ENCODE measurements at places on chromosomes 1 and 21.

GRCh38 chr21:15775981-15776380 is 46.2 kb downstream of the USP25 start:
- no peak for DNase-seq

- DNase-seq: no peak
These were observed 376.3 kb upstream of the PRMT6 start for GRCh38 chr1:106680216-106680615.

DNA sequence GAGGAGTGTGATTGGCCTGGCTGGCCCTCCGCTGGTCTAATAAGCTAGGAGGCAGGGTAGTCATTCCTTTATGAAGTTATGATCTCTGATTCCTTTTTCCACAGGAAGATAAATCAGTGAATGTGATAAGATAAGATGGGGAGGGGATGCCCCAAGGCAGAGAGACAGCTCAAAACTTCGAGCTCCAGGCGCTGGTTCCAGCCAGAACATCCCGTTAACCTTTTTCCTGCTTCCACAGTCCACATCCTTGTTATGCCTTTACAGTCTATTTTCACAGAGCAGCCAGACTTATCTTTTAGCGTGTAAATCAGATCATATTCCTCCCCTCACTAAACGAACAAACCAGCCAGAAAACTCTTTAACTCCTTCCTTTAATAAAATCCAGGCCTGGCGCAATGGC is 38.5 kb upstream of the BMP8B start:
- DNase-seq: no peak

GRCh38 chr1:206716159-206716869 is 31.6 kb downstream of the MAPKAPK2 start:
- no peak for DNase-seq

GRCh38 chr1:110084227-110085078 is 14.0 kb upstream of the ALX3 start:
- DNase-seq: no peak

DNA sequence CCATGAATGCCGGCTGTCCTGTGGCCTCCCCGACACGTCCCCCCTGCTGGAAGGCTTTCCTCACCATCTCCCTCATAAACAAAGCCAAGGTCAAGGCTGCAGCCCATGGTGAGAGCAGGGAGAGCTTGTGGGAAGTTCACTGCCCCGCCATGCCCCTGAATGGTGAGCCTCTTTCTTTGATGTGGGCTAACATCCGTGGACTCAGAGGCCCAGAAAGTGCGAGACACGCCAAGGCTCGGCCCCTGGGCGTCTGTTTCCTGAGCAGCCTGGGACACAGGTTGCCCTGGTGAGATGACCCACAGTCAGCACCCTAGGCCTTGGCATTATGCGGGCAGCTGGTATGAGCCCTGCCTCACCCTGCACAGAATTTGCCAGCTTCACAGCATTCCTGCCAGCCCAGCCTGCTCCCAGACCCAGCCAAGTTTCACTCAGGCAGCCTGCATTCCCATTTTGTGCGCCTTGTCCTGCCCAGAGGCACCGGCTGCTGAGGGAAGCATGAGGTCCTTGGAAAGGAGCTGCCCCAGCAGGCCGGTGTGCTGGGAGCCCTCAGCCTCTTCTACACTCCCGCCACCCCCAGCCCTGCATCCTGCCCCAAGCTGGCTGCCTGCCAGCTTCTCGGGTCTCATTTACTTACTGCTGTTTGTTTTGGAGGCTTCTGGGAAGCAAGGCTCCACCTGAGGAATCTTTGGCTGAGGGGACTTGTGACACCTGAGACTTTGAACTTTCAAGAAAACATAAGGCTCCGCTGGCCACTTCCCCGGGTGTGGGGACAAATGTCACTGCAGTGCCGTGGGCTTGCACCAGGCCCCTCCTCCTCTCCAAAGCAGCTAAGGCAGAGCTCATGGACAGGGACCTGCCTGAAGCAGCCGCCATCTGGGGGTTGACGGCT is 31.9 kb downstream of the NEK2 start:
- DNase-seq: no peak

DNA sequence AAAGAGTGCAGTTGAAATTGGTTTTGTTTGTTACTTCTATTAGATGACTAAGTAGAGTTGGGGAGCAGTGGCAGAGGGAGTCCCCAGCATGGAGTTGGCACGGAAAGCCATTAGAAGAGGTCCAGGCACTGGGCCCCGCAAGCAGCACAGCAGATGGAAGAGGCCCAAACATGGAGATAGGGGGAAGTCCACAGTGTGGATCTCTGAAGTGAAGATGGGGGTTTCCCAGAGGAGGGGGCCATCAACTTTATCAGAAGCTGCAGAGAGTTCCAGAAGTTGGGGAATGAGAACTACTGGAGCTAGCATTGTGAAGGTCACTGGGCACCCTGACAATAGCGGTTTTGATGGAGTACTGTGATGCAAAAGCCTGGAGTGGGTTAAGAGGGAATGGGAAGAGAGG is 30.6 kb downstream of the PAFAH2 start:
- no peak for DNase-seq

GRCh38 chr21:36723371-36723881 is 24.5 kb downstream of the SIM2 start:
- DNase-seq: no peak

- no peak for DNase-seq
These were observed 230.0 kb upstream of the B3GALT2 start for GRCh38 chr1:193416226-193417024.

DNA sequence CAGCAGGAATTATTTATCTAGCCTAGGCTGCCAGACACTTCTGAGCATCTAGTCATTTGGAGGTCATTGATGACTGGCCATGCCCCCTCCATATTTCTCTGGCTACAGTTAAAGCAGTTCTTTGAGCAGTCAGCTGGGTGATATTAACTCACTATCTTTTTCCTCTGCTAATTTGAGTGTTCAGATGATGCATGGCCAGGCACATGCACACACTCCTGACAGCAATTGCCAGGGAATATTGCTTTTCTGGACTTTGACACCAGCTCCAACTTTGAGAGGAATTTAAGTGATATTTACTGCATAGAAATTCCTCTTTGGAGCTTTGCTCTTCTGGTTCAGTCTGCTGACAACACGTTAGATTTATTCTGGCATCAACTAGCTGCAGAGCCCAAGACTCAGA is 52.6 kb downstream of the CD247 start:
- DNase-seq: no peak

GRCh38 chr1:215895276-215895675 is 328.2 kb downstream of the KCTD3 start:
- DNase-seq: no peak

DNA sequence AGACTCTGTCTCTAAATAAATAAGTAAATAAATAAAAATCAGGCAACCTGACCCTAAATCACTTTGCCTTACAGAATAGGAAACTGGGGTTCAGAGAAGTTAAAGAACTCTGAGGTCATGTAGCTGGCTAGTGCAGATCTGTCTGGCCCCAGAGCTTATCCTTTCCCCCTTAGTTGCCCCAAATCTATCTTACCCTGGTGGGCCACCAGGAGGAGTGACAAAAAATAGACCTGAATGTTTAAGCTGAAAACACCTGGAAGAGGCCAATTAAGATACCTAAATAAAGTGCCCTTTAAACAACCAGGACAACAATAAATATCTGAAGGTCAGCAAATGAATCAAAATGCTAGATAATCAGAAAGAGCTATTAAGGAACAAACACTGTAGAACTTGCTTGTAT is 59.7 kb downstream of the TEX35 start:
- DNase-seq: no peak

GRCh38 chr1:175172503-175172902 is 20.1 kb downstream of the KIAA0040 start:
- DNase-seq: no peak

DNA sequence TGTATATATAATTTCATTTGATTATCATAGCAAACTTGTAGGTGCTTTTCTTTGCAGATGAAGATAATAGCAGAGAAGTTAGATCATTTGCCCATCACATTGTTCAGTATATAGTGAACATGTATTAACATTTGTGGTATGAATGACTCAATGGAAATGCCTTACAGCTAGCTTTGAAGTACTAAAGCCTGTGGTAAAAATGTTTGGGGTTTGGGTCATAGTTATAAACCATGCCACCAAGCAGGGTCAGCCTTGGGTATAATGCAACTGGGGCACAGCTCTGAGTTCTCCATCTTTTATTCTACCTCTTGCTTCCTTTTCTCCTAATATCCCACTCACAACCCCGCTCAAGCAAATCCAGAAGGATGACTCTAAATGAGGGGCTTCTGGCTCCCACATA is 141.6 kb downstream of the KCNT2 start:
- no peak for DNase-seq

DNA sequence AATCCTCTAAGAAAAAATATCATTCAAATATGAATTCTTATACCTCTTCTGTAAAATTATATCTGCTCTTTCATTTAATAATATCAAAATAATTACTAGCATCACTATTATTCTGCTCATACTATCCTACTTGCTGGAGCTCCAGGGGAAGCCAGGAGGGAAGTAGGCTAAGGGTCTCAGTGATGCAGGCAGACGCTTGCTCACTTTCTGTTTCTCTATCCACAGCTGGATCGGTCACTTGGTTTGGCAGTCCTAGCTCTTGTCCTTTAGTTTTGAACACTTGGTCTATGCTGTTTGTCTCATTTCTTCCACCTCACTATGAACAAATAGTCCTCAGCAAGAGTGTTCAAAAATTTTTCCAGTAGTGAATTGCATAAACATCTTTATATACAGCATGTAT is 11.3 kb downstream of the CCDC190 start:
- DNase-seq: no peak

- DNase-seq: no peak
These were observed 147.2 kb downstream of the RASAL2 start for GRCh38 chr1:178241057-178241456.

DNA sequence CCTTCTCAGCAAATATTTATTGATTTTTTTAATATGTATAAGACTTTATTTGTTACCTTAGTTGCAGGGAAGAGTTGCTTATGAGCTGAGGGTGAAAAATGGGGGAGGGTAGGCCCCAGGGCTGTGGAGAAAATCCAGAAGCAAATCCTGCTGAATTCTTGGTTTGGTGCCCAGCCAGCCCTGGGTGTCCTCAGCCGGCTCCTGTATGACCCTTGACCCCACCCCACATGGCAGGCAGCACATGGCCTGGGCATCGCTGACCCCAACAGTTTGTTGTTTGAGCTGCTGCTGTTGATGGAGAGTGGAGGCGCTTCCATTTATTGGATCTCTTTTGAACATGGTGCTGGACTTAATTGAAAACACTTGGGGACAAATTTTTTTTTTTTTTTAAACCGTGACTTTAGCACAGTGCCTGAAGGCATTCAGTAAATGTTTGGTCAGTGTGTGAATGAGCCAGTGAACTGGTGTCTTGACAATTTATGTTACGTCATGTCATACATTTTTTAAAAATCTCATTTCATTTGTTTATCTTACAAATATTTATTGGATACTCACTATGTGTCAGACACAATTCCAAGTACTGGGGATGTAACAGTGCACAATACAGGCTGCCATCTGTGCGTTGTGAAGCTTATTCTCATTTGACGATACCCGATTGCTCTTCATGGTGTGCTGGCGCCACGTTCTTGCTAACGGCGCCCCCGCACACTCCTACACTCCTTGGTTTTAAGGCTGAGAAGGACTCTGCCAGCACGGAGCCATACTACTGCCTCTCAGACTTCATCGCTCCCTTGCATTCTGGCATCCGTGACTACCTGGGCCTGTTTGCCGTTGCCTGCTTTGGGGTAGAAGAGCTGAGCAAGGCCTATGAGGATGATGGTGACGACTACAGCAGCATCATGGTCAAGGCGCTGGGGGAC is 98.8 kb downstream of the MTR start:
- no peak for DNase-seq

- DNase-seq: no peak
These were observed 18.8 kb downstream of the KIF26B start for GRCh38 chr1:245173446-245174211.

Data from CD4-positive, alpha-beta memory T cell (primary cell).